ENCODE measurements at places on chromosomes 12 and 14.

- peak; percentile 24 for DNase-seq
Observed at GRCh38 chr14:64718762-64719161, 14.5 kb downstream of the PLEKHG3 start.

- DNase-seq = no peak
Observed at GRCh38 chr12:29212682-29213403, 63.8 kb downstream of the FAR2 start.

DNA sequence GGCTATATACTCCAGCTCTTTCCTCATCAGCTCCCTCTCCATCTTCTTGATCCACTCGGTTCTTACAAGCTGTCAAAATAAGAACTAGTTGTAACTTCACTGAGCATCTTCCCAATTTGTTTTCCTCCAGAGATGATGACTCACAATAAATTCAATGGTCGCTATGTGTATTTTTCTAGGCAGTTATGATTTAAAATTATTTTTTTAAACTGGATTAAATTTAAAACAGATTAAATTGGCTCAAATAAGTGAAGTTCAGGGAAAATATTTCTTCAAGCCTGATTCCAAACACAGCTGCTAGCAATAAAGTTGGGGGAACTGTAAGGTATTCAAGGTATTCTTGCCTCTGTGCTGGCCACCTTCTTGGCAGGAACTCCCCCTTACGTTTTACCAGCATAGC lies 717.7 kb upstream of the USP15 start:
- DNase-seq = no peak

DNA sequence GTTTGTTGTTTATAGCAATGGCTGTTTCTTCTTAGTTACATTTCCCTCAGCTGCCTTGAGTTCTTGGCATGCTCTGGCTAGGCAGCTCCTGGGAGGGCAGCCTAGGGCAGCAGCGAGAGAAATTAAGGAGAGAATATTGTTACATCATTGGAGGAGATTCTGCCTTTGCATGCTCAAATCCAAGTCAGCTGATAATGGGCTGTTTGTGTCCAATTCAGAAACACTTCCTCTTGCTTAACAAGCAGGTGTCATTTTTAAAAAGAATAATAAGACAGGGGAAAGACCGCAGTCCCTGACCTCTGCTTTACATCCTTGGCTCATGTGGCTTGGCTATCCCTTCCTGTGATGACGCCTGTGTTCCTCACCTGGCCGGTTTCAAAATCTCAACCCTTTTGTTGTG lies 76.9 kb downstream of the ESR2 start:
- DNase-seq = no peak

GRCh38 chr14:78329371-78329770 lies 159.2 kb downstream of the NRXN3 start:
- DNase-seq = no peak

GRCh38 chr12:120157678-120158077 lies 36.8 kb downstream of the GCN1 start:
- no peak for DNase-seq

GRCh38 chr12:97924122-97924521 lies 461.5 kb downstream of the RMST start:
- no peak for DNase-seq

Measured in left colon (tissue), 2 donors.